ENCODE measurements at places on chromosomes 4 and X.

DNA sequence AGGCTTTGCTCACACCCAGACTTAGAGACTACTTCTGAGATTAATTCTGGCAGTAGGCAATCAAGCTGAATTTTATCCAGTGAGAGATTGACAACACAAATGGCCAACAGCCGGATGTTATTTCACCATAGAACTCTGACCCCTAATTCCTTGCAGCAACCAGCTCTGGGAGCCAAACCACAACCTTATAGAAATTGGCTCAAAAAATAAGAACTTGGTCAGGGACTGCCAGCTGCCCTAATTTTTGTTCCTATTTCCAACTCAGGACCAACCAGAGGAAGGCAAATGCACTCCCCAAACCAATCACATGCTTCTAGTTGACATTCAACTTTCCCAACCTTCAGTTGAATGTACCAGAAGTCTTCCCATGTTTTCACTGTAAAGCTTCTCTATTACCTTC, 269.7 kb downstream of the HS3ST1 start:
- DNase-seq: no peak

DNA sequence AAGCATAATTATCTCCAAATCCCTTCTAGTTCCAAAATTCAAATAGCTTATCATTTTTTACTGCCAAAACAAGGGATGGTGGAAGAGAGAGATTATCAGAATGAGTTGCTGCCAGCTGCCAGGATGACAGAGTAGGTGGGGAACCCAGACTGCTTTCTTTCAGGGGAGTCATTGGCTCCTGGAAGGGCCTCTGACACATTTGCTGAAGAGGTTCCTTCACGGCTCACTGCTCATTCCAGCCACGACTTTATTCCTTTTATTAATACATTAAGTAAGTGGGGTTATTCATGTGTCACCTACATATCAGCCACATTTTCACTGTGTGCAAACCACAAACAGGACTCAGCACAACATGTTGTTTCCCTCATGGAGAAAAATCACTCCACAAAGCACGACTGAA, 12.7 kb upstream of the SMIM43 start:
- no peak for DNase-seq

- no peak for DNase-seq
Observed at GRCh38 chr4:41573502-41574001, 35.6 kb downstream of the LIMCH1 start.

- DNase-seq: no peak
Observed at GRCh38 chrX:69068301-69069085, 96.8 kb downstream of the PJA1 start.

DNA sequence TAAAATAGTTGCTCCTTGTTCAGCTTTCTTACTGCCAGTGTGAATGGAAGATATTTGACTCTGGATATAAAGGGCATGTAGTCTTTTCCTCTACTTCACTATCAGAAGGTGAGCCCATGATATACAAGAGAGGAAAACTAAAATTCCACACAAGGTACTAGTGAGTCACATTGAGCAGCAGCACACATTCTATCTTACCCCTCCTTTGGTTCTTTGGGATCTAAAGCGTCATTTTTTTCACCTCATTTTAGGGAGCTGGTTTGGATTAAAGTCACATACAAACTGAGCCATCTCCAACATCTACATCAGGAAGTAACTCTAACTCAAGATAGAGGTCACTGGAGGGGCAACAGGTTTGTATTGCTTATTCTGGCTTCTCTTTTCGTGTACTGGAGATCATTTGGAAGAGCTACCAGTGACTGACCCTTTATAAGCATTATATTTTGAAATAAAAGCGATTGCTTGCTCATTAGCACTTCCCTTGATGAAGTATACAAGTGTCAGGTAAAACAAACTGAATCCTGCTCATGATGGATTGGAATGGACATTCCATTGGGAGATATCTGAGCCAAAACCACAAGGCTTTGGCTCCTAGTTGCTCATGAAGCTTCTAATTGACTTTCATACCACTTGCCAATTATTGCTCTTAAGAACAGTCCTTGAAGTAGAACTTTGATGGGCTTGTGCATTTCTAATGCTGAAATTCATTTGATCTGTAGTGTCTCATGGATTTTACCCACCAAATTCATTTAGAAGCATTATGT, 124.1 kb downstream of the SPCS3 start:
- DNase-seq: no peak

DNA sequence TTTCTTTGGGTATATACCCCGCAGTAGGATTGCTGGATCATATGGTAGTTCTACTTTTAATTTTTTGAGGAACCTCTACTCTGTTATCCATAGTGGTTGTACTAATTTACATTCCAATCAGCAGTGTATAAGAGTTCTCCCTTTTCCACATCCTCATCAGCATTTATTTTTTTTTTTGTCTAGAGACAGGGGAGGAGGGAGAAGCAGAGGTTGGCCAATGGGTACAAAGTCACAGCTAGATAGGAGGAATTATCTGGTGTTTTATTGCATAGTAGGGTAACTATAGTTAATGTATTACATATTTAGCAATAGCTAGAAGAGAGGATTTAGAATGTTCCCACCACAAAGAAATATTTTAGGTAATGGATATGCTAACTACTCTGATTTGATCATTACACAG, 107.4 kb downstream of the TSPAN7 start:
- no peak for DNase-seq

- DNase-seq: no peak
Observed at GRCh38 chr4:47557255-47557654, 72.2 kb downstream of the ATP10D start.

GRCh38 chr4:189463734-189464133, 476.9 kb upstream of the FRG1 start:
- DNase-seq: no peak

- DNase-seq: no peak
Observed at GRCh38 chr4:158682066-158682465, 10.0 kb downstream of the ETFDH start.

Data from stimulated activated CD4-positive, alpha-beta T cell treated with anti-CD3 and anti-CD28 coated beads, Interleukin-15, amount 100 ng/mL, for 1 hour (primary cell).